ENCODE measurements at places on chromosomes 12 and 14.

DNA sequence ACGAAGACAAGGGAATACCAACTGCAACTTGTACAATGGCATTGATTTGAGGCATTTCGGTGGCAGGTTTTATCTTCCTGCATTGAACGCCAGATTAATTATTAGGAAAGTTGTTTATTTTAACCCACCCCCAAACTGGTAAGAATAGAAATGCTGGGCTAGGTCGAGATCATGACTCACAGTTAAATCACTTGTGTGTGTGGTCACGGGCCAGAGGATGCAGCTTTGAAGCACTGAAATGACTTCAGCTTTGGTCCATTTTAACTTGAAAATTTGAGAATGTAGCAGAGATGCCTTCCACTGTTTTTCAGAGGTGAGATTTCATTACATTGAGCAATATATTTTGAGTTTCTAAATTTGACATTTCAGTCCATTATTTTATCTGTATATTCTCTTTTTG, 23.6 kb upstream of the KCNH3 start:
- no peak for DNase-seq

- DNase-seq: no peak
Observed at GRCh38 chr12:76031081-76031413, 529 bp downstream of the PHLDA1 start.

- no peak for DNase-seq
Observed at GRCh38 chr14:33946679-33947476, 4.0 kb downstream of the EGLN3 start.

DNA sequence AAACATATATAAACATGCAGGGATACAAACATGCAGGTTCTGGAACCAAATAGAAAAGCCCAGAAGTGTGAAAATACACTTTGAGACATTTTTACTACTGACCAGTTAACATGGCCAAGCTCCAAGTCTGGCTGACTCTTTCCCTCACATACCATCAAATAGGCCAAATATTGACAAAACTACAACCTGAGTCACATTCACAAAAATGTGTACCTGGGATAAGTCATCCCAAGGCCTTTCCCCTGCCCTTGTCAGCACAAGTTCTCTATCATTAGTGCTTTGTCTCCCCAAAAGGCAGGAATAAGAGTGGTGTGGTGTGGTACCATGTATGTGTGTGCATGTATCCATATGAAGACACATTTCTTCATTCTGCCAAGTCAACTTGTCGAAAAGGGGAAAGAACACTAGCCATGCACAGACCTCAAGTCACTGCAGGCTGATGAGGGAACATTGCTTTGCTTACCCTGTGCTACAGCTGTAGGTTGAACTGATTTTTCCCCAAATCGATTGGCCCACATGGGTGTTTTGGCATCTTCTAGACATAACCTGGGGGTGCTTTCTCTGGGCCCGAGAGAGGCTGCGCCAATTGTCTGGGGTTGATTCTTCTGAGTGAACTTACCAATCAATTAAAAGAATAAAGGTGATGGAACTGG, 14.9 kb downstream of the HOXC4 start:
- DNase-seq: no peak

DNA sequence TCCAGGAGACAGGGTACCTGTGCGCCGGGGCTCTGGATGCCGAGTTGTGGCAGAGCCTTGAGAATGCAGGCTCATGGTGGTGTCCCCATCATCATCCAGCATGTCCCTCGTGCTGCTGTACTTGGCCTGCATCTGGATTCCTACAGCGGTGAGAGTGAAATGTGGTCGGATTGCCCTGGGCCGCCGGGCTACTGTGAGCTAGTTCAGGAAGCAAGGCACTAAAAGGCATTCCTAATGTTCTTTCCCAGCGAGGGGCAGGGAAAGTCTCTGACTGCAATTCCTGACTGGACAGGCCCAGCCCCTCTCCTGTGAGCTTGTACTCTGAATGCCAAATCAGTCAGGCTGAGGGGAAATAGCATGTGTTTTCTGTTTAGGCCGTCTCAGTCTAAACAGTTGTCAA, at the start of gene CLEC1A:
TSS of gene CLEC1A (minus strand) at position 195 of the 400 bp plus-strand sequence. CDS start at position 132, 63 bp downstream.
- DNase-seq: no peak

DNA sequence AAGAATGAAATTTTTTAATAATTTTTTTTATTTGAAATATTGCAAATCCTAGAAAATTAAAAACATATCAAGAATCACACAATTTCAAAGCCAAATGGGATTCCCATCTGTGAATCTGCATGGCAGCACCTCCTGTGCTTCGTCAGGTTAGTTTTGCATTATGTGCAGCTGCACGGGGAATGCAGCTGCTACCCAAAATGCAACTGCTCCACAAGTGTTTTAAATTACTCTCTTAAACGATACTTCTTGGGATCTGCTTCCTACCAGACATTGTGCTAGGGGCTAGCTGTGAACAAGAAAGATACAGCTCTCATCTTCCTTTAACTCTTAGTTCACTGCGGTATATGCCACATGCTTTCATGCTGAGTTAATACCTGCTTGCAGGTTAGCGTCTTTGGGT, 154.2 kb downstream of the CRADD start:
- no peak for DNase-seq

DNA sequence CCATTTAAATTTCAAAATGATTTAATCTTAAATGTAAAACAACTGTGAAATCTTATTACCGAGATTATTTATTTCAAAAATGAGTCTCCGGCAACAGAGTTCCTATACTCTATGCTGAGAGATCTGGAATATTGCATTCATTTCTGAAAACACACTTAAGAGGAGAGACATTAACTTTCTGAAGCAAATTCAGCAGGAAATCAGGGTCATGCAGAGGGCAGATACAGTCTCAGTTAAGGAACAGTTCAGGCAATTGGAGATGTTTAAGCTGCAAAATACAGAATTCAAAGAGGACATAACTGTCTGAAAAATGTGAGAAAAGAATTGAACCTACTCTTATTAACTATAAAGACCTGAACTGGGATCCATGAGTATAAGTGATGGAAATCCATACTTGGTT, 320.7 kb downstream of the PAWR start:
- DNase-seq: no peak

GRCh38 chr12:108899145-108899544, 19.3 kb downstream of the DAO start:
- DNase-seq: no peak

DNA sequence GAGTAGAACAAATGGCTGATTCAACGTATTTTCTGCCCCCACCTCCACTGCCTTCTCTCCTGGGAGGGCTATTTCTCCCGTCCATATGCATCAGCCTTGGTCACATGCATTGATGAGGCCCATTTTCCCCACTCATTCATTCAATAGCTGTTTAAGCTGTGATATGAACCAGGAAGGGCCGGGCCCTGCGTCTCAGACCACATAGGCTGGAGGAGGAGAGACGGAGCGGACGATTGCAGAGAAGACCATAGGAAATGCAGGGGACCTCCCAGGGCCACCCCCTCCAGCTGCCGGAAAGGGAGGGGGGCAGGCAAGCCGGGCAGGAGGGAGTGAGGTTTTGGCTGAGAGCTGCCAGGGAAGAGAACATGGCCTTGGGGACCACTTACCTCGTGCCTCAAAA, 104.4 kb upstream of the TMEM132D start:
- no peak for DNase-seq

DNA sequence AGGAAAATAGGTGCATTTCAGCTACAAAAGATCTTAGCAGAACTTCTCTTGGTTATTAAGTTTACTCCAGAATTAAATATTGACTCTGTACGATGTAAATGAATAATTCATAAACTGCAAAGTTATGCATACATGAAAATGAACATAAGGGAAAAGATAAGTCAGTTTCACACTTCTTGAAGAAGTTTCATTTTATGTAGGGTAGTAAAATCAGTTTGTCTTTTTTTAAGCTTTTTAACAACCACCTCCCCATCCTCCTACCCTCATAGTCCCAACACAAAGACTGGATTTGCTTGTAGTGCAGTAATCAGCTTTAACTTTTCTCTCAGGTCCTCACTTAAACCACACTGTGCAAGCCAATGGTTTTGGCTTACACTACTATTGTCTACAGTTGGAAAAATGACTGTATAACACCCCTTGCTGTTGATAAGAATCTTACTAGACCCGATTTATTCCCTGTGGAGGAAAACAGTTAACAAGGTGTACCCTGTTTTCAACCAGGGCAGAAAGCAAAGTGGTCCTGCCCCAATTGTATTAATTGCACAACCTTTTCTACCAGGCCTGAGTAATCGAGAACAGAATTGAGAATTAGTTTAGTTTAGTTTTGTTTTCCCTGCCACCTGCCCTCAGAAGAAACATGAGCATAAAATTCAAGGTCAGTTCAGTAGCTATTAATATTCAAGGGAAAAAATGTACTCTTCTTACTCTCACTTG, 44.1 kb downstream of the NIN start:
- no peak for DNase-seq

DNA sequence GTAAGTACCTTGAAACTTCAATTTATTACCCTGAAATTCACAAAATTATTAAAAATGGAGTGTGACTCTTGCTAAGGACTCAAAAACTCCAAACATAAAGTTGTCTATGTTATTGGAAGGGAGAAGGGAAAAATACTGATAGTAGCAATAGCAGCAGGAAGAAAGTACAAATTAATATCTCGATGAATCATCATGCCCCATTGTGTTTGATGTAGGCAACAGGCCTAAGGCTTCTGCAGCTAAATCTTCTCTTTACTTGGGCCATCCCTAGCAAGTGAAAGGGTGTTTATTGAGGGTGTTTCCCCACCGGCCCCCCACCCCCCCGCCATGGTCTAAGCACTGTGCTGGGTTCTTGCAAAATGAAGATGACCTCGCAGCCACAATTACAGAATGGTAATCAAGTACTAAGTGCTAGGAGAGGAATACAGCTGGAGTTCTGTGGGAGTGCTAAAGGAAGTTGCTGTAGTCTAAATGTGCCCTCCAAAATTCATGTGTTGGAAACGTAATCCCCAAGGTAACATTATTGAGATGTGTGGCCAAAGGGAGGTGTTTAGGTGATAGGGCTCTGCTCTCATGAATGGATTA, 76.5 kb downstream of the SNAPC1 start:
- no peak for DNase-seq

DNA sequence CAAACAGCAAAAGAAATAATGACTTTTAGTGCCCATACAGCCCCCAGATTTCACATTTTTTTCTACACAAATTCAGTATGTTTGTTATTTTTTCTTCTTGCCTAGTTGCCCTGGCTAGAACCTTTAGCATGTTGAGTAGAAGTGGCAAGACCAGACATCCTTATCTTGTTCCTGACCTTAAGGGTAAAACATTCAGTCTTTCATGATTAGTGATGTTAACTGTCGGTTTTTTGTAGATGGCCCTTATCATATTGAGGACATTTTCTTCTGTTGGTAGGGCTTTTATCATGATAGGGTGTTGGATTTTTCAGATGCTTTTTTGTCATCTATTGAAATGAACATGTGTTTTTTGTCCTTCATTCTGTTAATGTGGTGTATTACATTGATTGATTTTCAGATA, 17.1 kb downstream of the IRAK3 start:
- no peak for DNase-seq

- DNase-seq: no peak
Observed at GRCh38 chr12:46535907-46536306, 163.3 kb upstream of the SLC38A2 start.

GRCh38 chr12:113680868-113681267, 209.2 kb upstream of the LHX5 start:
- DNase-seq: no peak

DNA sequence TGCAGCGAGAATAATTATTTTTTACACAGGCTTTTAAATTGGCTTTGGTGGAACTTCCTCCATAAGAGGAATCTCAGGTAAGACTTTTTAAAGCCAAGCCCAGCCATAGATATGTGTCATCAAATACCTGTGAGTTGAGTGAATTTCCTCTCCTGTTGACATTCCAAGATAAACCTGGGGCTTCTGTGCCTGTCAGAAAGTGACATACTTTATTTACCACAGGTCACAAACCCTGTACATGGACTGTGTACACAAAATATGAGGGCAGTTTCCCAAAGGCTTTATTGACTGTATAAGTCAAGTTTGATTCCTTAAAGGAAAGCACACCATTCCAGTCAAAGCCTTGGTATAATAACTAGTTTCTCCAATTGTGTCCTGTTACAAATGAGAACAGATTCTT, 25.9 kb upstream of the SRSF5 start:
- DNase-seq: no peak

- no peak for DNase-seq
Observed at GRCh38 chr12:69464428-69464827, 5.8 kb upstream of the FRS2 start.

GRCh38 chr14:102370305-102370809, 7.6 kb downstream of the TECPR2 start:
- DNase-seq: no peak

DNA sequence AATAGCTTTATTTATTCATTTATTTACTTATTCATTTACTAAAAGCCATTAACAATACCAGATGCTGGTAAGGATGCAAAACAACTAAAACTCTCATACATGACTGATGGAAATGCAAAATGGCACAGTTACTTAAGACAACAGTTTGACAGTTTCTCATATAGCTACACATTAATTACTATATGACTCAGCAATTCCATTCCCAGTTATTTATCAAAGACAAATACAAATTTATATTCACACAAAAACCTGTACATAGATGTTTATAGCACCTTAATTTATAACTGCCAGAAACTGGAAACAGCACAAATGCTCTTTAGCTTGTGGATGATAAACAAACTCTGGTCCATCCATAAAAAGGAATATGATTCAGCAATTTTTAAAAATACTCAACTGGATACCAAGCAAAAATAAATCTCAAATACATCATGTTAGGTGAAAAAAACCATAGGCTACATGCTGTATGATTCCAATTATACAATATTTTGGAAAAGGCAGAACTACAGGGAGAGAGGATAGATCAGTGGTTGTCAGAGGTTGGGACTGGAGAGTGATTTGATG, 37.9 kb upstream of the ST8SIA1 start:
- DNase-seq: no peak

DNA sequence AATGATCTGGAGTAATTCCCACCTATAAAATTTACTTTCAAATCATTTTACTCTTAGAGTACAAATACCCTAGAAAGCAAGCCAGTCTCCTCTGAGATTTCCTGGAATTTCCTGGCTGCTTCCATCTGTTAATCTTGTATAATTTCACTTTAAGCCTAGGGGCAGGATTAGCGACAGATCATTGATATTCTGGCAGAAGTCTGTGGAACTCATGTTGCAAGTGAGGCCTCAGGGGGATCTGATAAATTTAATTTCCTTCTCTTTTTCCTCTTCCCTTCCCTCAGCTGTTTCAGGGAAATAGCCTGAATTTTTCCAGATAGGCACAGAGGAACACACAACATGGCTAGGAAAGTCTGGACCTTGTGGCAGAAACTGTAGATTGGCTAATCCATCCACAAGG, 5.9 kb upstream of the KRT6A start:
- DNase-seq: no peak

GRCh38 chr12:116734156-116734768, 3.6 kb downstream of the SPRING1 start:
- no peak for DNase-seq

- no peak for DNase-seq
Observed at GRCh38 chr14:35342489-35343010, 50.4 kb downstream of the PSMA6 start.
